ENCODE measurements at places on chromosomes 6 and 20. TPM values are rescaled to one million over a fixed set of nuclear protein-coding genes. Genes with fewer than 3 reads are reported as not detected.

Gene KCNK15
- total RNA-seq = not detected

GRCh38 chr20:47749339-47749738 lies 35.9 kb downstream of the SULF2 start:
- DNase-seq = no peak

- DNase-seq = no peak
Measured at GRCh38 chr20:23415959-23416583, 5.2 kb downstream of the NAPB start.

DNA sequence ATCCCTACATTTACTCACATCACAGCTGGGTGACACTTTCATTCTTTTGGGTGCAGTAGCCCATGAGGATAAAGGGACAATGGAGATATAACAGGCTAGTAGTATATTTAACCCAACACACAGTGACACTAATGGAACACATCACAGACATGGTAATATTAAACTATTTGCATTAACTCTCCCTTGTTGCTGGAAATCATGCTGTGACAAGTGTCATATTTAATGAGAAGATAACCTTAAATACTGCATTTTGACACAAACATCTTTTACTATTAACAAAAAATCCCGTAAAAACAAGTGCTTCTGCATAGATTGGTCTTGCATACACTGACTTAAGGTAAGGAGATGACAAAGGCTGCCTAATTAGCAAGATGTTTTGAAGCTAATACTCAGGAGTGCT lies 45.5 kb downstream of the CNR1 start:
- no peak for DNase-seq

DNA sequence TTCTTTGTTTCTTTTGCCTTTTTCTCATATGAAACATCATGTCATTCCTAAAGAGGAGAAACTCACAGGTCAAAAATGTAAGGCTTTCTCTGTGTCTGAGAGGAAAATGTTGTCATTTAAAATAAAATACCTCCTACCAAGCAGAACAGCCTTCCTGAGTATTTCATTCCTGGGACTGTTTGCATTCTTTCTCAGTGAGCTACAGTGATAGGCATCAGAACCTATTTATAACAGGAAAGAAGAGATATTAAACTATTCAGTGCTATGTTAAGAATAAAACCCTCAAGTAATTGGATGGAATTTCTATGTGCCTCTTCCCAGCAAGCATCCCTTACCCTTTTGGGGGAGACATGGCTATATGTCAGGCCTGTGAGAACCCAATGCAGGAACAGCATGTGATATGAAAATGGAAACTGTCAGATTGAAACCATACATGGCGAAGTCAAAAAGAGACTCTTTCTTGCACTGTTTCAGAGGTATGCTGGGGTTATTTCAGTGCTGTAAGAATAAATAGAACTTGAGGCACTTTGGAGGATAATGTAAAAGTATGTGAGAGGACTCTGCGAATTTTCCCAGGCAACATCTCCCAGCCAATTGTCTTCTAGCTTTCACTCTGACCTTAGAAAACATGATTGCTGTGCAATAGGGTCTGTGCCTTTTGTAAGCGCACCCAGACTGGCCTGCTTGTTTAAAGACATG lies 133.8 kb upstream of the CCN2 start:
- peak; percentile 96 for DNase-seq

GRCh38 chr20:19257865-19258264 lies 45.4 kb downstream of the SLC24A3 start:
- DNase-seq = no peak

DNA sequence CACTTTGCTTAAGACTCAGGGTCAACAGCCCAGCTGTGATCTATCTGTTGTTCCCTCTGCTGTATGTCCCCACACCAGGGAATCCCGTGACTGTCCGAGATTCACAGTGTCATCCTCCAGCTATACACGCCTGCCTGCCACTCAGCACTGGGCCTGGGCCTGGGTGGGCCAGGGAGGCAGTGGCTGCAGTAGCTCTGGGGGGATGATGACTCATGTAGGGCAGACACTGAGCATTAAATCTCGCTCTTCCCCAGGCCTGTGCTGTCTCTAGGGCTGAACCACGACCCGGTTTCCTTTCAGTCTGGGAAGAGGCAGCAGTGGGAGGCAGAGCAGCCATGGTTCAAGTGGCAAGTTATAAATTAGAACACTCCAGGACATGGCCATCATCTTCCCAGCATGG lies 173.9 kb downstream of the LRFN2 start:
- DNase-seq = no peak

GRCh38 chr6:121453191-121453590 lies 17.7 kb downstream of the GJA1 start:
- peak; percentile 44 for DNase-seq

Gene ARMH2
- not detected for total RNA-seq

GRCh38 chr20:50717974-50718761 lies 13.2 kb upstream of the PARD6B start:
- DNase-seq = no peak

Gene SCUBE3
- total RNA-seq = 0.60 TPM

- DNase-seq = no peak
Measured at GRCh38 chr20:54407459-54407858, 67.9 kb upstream of the DOK5 start.

Gene SAMD5
- 0.87 TPM for total RNA-seq

Gene XKR7
- under 0.01 TPM for total RNA-seq

- peak; percentile 75 for DNase-seq
Measured at GRCh38 chr6:73695619-73696421, at the start of gene CD109. Gene CD109 (plus strand): TSS chr6:73696203. CDS start chr6:73696216, 13 bp downstream.

Gene BPIFB1
- not detected for total RNA-seq

DNA sequence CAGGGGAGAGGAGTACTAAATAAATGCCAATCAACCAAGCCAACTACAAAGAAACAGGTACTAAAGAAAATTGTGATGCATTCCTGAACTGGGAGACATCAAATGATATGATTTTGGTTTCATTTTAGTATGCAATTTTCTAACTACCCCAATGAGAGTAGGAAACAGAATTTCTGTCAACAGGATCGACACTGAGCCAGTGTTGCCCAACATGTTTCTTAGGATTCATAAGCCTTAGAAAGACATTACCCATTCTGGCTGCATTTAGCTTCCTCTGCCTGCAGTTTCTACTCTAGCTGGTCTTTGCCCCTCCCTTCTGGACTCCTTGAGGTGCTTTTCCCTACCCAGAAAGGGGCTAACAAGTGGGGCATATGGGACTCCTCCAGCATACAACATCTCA lies 49.8 kb downstream of the KCTD20 start:
- no peak for DNase-seq

DNA sequence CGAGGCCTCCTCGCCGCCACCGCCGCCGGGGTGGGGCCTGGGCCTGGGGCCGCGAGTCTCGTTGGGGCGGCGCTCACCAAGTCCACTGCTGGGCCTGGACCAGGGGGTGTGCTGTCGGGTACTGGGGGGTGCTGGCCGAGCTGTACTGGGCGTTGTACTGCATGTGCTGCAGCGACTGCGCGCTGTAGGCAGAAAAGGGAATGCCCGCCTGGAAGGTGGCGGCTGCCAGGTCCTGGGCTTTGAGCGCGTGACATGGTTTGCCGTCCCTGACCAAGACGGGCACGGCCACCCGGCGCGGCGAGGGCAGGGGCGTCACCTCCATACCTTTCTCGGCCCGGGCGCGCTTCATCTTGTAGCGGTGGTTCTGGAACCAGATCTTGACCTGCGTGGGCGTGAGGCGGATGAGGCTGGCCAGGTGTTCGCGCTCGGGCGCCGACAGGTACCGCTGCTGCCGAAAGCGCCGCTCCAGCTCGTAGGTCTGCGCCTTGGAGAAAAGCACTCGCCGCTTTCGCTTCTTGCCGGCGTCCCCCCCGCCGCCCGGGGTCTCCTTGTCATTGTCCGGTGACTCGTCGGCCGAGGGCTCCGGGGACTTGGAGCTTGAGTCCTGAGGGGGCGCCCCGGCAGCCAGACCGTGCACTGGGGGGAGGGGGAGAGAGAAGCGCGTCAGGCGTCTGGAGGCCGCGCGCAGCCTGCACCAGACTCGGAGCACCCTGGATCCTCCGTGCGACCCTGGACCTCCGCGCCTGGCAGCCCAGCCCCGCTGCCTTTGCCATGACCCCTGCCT lies 1.8 kb downstream of the NKX2-2 start:
- no peak for DNase-seq

- DNase-seq = no peak
Measured at GRCh38 chr20:24227600-24227999, 239.0 kb upstream of the GGTLC1 start.

Gene RBM39
- total RNA-seq = 231 TPM

GRCh38 chr6:69232911-69233448 lies 563.8 kb downstream of the LMBRD1 start:
- peak; percentile 61 for DNase-seq

Gene AGPAT4
- 6.8 TPM for total RNA-seq

DNA sequence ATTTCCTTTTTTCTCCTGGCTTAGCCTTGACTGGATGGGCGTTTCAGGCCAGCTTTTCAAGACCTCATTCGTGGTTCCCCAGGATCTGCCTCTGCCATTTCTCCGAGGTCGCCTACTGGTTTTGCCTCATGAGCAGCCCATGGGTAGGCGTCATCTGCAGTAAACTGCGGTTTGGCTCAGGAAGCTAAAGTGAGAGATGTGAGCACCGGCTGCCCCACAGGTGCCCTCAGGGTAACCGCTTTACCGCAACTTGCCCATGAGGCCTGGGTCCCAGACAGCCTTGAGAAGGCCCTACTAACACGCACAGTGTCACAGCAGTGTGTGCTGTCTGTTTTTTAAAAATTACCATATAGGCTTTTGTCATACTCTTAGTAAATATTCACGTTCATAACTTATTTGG lies 53.4 kb upstream of the TBXT start:
- DNase-seq = no peak

Gene OR12D3
- total RNA-seq = not detected

- no peak for DNase-seq
Measured at GRCh38 chr6:109224107-109224875, 129.0 kb downstream of the CEP57L1 start.
